ENCODE measurements at places on chromosomes 4 and X.
A peak's percentile ranks its signal among the peaks of the same experiment; 100 is the strongest.

- no peak for DNase-seq
Measured at GRCh38 chr4:19913650-19914049, 338.1 kb upstream of the SLIT2 start.

GRCh38 chr4:11252149-11252548 is 176.5 kb downstream of the HS3ST1 start:
- DNase-seq = no peak

DNA sequence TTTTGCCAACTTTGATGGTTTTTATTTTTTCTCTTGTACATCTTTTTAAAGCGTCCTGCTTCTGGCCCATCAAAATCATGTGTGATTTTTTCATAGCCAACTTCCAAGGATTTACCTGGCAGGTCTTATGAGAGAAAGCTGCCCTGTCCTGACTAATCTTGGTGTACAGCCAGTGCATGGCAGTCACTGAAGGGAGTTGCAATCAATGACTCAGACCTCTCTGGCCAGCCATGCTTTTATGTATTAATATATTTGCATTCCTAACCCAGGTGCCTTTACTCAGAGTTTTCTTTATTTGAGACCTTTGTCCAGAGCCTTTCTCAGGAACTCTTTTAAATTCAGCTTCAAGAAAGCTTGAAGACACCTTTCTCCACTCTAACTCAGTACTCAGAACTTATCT is 691.5 kb upstream of the HTR2C start:
- no peak for DNase-seq

- no peak for DNase-seq
Measured at GRCh38 chr4:88908521-88908920, 148.5 kb downstream of the FAM13A start.

- DNase-seq = no peak
Measured at GRCh38 chr4:100177126-100177525, 13.1 kb downstream of the DDIT4L start.

DNA sequence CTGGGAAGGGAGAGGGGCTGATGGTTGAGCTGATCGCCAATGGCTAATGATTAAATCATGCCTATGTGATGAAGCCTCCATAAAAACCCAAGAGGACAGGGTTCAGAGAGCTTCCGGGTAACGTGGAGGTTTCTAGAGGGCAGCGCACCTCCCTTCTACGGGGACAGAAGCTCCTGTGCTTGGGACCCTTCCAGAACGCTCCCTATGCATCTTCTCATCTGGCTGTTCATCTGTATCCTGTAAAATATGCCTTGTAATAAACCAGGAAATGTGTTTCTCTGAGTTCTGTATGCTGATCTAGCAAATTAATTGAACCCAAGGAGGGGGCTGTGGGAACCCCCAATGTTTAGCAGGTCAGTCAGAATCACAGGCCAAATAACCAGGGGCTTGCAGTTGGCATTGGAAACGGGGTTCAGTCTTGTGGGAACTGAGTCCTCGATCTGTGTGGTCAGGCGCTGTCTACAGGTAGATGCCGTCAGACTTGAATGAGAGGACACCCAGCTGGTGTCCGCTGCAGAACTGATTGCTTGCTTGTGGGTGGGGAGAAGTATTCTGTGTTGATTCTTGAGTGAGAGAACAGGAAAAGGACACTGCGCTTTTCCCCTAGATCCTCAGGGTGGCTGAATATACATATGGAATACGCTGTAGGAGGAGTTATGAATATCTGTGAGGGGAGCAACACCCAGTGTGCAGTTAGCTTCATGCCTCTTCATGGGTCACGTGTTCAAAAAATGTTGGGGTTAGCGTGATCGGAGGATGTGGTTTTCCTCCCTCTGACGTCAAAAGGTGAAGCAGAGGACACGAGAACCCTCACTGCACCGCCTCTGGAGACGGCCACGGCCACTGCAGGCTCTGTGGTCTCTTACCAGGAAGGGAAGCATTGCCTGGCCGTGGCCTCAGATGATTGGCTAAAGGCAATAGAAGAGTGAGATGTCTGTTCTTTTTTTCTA is 29.2 kb downstream of the HTT-AS start:
- DNase-seq = peak; percentile 92

DNA sequence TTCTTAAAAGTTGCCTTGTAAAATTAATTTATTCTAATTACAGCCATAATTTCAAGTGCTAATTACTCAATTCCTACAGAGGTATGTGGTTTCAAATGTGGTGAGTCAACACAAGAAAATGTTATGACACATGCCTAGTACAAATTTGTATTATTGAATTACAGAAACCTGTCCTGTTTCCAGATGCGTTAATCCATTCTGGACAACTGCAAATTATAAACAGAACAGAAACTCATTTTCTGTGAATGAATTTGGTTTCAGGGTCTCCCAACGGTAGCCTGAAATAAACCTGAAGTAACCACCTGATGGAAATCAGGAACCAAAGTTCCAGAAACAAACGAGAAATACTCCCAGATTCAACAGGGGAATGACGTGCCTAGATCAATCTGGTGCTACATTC is 328.6 kb upstream of the F9 start:
- no peak for DNase-seq

All from CD4-positive, alpha-beta T cell treated with Interferon alpha-2 for 1 hour (primary cell).